Ascending aorta (tissue), 2 donors: ENCODE measurements at places on chromosomes 6 and 20. TPM values are rescaled to one million over a fixed set of nuclear protein-coding genes. Genes with fewer than 3 reads are reported as not detected.

Gene CTAGE9
- not detected for total RNA-seq

Gene PDYN
- not detected for total RNA-seq

DNA sequence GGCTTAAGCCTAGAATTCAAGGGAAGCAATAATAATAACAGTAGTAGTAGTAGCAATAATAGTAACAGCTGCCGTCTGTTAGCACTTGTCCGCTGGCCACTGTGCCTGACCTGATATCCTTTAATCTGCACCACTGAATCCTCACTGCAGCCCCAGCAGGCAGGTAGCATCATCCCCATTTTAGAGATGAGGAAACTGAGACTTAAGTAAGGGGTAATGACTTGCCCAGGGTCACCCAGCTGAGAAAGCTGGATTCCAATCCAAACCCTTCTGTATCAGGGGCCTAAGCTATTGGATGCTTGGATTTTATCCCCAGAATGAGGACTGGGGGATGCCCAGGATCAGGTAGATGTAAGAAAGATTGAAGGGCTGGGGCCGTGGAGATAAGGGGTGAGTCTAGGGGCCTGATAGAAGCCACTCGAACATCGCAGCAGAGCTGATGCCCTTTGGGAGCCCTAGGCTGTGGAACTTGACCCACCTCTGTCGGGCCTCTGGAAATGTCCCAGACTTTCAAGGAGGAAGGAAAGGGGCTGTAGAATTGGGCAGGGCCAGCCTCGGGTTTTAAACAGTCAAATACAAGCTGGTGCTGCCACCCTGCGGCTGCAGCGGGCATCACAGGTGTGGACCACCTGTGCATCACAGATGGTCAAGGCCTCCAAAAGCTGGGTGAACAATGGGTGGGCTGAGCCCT, 102.1 kb upstream of the MYL9 start:
- peak; percentile 75 for DNase-seq

- no peak for DNase-seq
Observed at GRCh38 chr20:24455081-24455480, 14.3 kb upstream of the SYNDIG1 start.

- DNase-seq: no peak
Observed at GRCh38 chr6:44086931-44087574, 40.2 kb downstream of the MRPL14 start.

DNA sequence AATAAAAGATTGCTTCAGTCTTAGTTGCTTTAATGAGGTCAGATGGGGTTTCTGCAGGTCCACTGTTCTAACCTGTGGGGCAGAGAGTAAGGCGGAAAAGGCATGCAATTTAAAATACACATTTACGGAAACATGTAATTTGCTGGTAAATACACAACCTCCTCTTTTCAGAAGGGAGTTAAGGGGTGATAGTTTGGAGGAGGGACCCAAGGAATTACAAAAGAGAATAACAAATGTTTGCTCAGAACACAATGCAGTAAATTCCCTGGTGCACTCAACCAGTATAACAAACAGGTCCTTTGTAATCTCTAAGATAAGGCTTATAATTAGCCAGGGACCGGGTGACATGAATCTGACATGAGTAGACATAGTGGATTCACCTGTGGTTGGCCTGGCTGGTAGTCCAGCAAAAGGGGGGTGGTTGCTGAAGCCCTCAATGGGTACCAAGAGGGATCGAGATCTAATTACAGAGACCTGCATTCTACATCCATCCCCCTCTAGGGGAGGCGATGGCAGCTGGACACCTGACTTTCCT, 295.1 kb downstream of the PHACTR1 start:
- no peak for DNase-seq

DNA sequence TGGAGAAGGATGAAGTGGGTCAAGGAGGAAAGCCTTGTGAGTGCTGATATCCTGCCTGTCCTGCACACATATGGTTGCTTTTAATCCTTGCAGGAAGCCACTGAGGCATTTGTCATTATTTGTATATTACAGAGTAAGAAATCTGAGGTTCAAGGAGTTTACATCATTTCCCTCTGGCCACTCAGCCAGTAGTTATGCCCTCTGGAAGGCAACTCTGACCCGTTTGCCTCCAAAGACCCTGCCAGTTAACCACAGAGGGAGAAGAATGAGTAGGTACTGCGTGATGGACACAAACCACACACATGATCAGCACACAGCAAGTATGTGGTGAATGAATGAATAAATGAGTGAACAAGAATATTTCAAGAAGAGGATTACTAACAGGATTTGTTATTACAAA, 7.9 kb upstream of the FAM210B start:
- DNase-seq: no peak

Gene CCND3
- total RNA-seq: 130 TPM

Gene CCN5
- total RNA-seq: 377 TPM

GRCh38 chr20:58344741-58345140, 35.2 kb downstream of the RAB22A start:
- DNase-seq: no peak
